CD8-positive, alpha-beta memory T cell (primary cell): ENCODE measurements at places on chromosomes 3 and 15. TPM values are rescaled to one million over a fixed set of nuclear protein-coding genes. Genes with fewer than 3 reads are reported as not detected.
A peak's percentile ranks its signal among the peaks of the same experiment; 100 is the strongest.

- H3K4me1 ChIP-seq: no peaks in the 10 kb centered on the region
- no peak overlapping the region for H3K4me3 ChIP-seq
- no peaks in the 10 kb centered on the region for H3K36me3 ChIP-seq
- no peak for DNase-seq
- no peaks in the 10 kb centered on the region for H3K27me3 ChIP-seq
- H3K27ac ChIP-seq: no peak overlapping the region
Observed at GRCh38 chr15:33476076-33476475, 165.3 kb downstream of the RYR3 start.

DNA sequence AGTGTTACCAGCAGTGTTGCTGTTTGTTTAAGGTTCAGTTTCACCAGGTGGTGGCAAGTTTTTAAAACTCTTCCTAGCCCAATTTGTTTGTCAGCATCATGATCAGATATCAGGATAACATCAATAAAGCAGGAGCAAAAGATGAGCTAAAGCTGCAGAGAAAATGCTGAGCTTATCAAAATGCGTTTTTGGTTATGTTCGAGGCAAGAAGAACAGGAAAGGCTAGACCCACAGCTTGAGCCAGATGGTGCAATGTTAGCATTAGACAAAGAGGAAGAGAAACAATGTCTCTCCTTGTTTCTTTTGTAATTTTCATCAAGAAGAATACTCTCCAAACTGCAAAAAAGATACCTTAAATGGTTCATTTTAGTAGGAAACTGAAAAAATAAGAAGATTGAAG lies 66.2 kb downstream of the THRB start:
- no peaks in the 10 kb centered on the region for H3K36me3 ChIP-seq
- no peaks in the 10 kb centered on the region for H3K4me1 ChIP-seq
- no peak overlapping the region for H3K4me3 ChIP-seq
- H3K27ac ChIP-seq: no peak overlapping the region
- DNase-seq: no peak
- no peaks in the 10 kb centered on the region for H3K27me3 ChIP-seq

- no peaks in the 10 kb centered on the region for H3K27me3 ChIP-seq
- H3K4me1 ChIP-seq: no peaks in the 10 kb centered on the region
- no peak overlapping the region for H3K27ac ChIP-seq
- no peak overlapping the region for H3K4me3 ChIP-seq
- DNase-seq: no peak
Observed at GRCh38 chr15:99322643-99323405, 71.5 kb downstream of the LRRC28 start.

DNA sequence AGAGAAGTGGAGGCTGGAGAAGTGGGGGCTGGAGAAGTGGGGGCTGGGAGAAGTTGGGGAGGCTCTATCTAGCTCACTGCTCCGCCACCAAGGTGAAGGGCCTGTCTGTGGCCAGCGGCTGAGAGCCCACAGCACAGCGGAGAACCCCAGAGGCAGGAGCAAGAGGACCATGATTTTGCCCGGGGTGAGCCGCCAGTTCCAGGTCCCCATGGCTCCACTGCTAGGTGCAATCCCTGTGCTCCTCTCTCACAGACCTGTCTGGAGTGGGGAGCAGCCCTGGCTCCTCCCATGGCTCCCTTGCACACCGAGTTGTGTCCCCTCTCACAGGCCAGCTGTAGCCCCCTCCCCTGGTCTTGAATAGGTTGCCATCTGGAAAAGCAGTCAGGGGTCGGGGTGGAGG lies 4.7 kb upstream of the NRROS start:
- H3K4me3 ChIP-seq: no peak overlapping the region
- peaks cover 39% of the 10 kb centered on the region for H3K4me1 ChIP-seq
- no peak overlapping the region for H3K27ac ChIP-seq
- no peaks in the 10 kb centered on the region for H3K27me3 ChIP-seq
- DNase-seq: no peak
- H3K36me3 ChIP-seq: no peaks in the 10 kb centered on the region

DNA sequence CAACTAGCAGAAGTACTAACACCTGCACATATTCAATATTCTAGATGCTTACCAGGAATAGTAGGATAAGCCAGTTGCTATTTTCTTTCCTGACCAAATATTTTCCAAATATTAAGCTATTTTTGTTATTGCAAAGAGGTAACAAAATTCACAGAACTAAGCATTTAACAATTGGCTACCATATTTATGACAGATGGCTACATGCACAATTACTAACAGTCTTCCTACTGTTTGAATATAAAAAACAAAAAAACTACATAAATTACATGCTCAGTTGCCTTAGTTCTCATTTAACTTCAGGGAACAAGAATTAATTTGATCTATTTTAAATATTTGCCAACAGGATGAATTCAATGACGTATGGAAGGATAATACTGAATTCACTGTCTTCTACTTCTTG lies 36.2 kb downstream of the CFAP20DC start:
- no peak overlapping the region for H3K4me3 ChIP-seq
- no peaks in the 10 kb centered on the region for H3K27me3 ChIP-seq
- no peak overlapping the region for H3K27ac ChIP-seq

DNA sequence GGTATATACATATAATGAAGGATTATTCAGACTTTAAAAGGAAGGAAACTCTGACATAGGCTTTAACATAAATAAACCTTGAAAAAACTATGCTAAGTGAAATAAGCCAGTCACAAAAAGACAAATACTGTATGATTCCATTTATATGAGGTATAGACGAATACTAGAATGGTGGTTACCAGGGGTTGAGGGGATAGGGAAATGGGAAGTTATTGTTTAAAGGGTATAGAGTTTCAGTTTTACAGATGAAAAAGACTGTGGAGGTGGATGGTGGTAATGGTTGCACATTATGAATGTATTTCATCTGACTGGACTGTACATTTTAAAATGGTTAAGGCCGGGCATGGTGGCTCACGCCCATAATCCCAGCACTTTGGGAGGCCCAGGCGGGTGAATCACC lies 41.7 kb downstream of the FRMD5 start:
- H3K36me3 ChIP-seq: no peaks in the 10 kb centered on the region
- no peak overlapping the region for H3K4me3 ChIP-seq
- no peaks in the 10 kb centered on the region for H3K27me3 ChIP-seq
- no peaks in the 10 kb centered on the region for H3K4me1 ChIP-seq
- H3K27ac ChIP-seq: no peak overlapping the region

DNA sequence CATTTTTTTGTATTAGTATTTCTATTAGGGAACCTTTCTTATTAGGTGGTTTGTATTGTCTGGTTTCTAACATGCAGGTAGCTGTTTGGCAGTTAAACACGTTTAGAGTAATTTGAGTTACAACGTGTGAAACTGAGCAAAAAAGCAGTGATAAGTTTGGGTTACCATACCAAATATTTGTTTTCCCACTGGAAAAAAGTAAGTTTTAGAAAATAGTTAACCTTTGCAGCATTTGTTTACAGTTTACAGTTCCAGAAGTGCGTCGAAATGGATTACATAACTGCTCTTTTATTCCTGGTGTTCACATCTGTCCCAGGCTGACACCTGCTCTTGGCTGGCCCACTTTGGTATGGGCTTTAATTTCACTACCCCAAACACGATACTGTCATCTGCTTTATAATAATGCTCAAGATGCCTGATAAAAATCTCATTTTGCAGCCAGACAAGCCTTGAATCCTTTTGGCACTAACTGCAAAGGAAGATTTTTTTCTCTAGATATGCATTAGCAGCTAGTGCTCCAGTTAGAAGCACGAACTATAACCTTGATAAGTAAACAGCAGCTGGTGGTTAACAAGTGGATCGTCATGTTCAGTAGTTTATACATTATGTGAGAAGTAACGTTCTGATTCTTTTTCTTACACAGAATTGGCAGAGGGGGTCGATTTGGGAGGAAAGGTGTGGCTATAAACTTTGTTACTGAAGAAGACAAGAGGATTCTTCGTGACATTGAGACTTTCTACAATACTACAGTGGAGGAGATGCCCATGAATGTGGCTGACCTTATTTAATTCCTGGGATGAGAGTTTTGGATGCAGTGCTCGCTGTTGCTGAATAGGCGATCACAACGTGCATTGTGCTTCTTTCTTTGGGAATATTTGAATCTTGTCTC lies 5.3 kb downstream of the EIF4A2 start:
- H3K27me3 ChIP-seq: no peaks in the 10 kb centered on the region
- H3K4me3 ChIP-seq: no peak overlapping the region
- no peak for DNase-seq
- H3K27ac ChIP-seq: no peak overlapping the region
- H3K4me1 ChIP-seq: peaks cover 47% of the 10 kb centered on the region
- peaks cover 67% of the 10 kb centered on the region for H3K36me3 ChIP-seq

DNA sequence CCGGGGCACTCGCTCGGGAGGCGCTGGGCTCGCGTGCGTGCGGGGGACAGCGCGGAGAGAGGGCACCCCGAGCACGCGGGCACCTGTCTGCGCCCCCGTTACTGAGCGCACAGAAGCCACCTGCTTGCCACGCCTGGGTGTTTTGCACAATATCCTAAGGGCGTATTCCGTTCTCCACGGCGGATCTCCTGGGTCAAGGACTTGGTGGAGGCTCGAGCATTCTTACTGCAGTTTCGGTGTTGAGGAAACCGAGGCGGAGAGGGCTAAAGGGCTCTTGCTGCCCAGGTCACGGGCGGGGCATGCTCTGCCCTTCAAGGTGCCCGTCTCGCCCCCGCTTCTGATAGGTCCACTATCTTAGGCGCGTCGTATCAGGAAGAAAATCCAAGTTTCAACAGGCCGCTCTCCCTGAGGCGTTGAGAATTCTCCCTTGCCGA lies 526 bp downstream of the GPD1L start:
- peak overlapping the region; percentile 76 for H3K4me3 ChIP-seq
- H3K27me3 ChIP-seq: no peaks in the 10 kb centered on the region
- DNase-seq: no peak
- H3K4me1 ChIP-seq: peaks cover 17% of the 10 kb centered on the region
- no peaks in the 10 kb centered on the region for H3K36me3 ChIP-seq

- no peaks in the 10 kb centered on the region for H3K36me3 ChIP-seq
- DNase-seq: no peak
- H3K27me3 ChIP-seq: no peaks in the 10 kb centered on the region
- no peaks in the 10 kb centered on the region for H3K4me1 ChIP-seq
- no peak overlapping the region for H3K27ac ChIP-seq
Observed at GRCh38 chr3:182212479-182213076, 500.9 kb downstream of the SOX2 start.

GRCh38 chr15:88932271-88932874 lies 19.2 kb upstream of the MFGE8 start:
- no peaks in the 10 kb centered on the region for H3K27me3 ChIP-seq
- no peaks in the 10 kb centered on the region for H3K4me1 ChIP-seq
- no peak overlapping the region for H3K27ac ChIP-seq
- DNase-seq: no peak

DNA sequence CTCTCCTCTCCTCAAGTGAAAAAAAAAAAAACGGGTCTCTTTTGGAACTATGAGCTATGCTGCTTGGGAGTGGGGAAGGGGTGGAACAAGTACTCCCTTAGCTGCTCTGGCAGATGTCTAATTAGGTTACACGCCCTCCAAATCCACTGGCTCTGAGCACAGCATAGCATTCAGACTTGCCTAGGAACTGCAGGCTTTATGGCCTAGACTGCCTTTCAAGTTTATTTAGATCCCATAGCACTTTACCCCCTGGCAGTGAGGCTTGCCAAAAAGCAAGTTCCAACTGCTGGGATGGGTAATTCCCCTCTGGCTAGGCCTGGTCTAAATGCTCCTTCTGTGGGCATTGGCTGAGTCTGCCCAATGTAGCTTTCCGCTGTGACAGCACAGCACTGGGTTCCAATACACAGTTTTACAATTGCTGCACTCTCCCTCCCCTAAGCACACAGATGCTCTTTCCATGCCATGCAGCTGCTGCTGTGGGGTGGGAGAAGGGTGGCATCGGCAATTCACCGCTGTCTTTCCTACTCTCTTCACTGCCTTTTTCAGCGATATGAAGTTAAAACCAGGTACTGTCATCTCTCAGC lies 152.8 kb downstream of the KCNAB1 start:
- H3K4me3 ChIP-seq: no peak overlapping the region
- no peak overlapping the region for H3K27ac ChIP-seq
- no peaks in the 10 kb centered on the region for H3K4me1 ChIP-seq
- H3K27me3 ChIP-seq: no peaks in the 10 kb centered on the region
- H3K36me3 ChIP-seq: no peaks in the 10 kb centered on the region

GRCh38 chr3:62919784-62920465 lies 44.7 kb upstream of the CADPS start:
- no peaks in the 10 kb centered on the region for H3K36me3 ChIP-seq
- H3K27me3 ChIP-seq: no peaks in the 10 kb centered on the region
- no peak overlapping the region for H3K27ac ChIP-seq
- no peak overlapping the region for H3K4me3 ChIP-seq

- no peak overlapping the region for H3K4me3 ChIP-seq
- DNase-seq: no peak
- no peak overlapping the region for H3K27ac ChIP-seq
- peaks cover 58% of the 10 kb centered on the region for H3K4me1 ChIP-seq
Observed at GRCh38 chr15:70556151-70556741, 207.1 kb downstream of the UACA start.

GRCh38 chr3:89252016-89252415 lies 144.6 kb downstream of the EPHA3 start:
- H3K27me3 ChIP-seq: no peaks in the 10 kb centered on the region
- no peak overlapping the region for H3K27ac ChIP-seq
- no peaks in the 10 kb centered on the region for H3K36me3 ChIP-seq

- no peaks in the 10 kb centered on the region for H3K27me3 ChIP-seq
- peak overlapping the region; percentile 92 for H3K4me3 ChIP-seq
- H3K36me3 ChIP-seq: peaks cover 8% of the 10 kb centered on the region
- H3K27ac ChIP-seq: peak overlapping the region; percentile 93
Observed at GRCh38 chr3:122681974-122682409, 1.4 kb downstream of the PARP14 start.

GRCh38 chr3:119297169-119297568 lies 3.0 kb downstream of the ARHGAP31 start:
- H3K27ac ChIP-seq: no peak overlapping the region
- peaks cover 30% of the 10 kb centered on the region for H3K4me1 ChIP-seq
- DNase-seq: no peak
- H3K27me3 ChIP-seq: no peaks in the 10 kb centered on the region
- no peaks in the 10 kb centered on the region for H3K36me3 ChIP-seq

DNA sequence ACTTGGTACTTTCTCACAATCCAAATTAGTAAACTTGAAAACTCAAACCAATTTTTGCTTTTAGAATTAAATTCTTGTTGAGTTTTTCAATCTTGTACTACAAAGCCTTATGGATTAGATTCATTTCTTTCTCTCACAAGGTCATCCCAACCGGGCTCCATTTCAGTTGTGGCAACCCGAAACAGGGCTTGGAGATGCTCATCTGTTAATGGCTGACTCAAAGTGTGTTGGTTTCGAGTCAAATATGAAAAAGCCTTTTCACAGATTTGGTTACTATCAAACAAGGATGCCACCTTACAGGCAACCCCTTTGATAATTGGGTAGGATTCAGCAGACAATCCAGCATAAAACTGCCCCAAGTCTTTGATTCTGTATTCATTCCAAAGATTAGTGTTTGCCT lies 1.8 kb downstream of the EPM2AIP1 start:
- peaks cover 11% of the 10 kb centered on the region for H3K36me3 ChIP-seq
- H3K4me1 ChIP-seq: peaks cover 58% of the 10 kb centered on the region
- H3K4me3 ChIP-seq: peak overlapping the region; percentile 92

GRCh38 chr15:61401903-61402698 lies 173.0 kb upstream of the RORA start:
- H3K4me3 ChIP-seq: no peak overlapping the region
- no peaks in the 10 kb centered on the region for H3K27me3 ChIP-seq
- no peak for DNase-seq

GRCh38 chr15:52163321-52164190 lies 27.6 kb downstream of the GNB5 start:
- peaks cover 7% of the 10 kb centered on the region for H3K4me1 ChIP-seq
- H3K27me3 ChIP-seq: no peaks in the 10 kb centered on the region
- peaks cover 6% of the 10 kb centered on the region for H3K36me3 ChIP-seq
- H3K27ac ChIP-seq: no peak overlapping the region

Gene MOBP
- not detected for polyA plus RNA-seq

Gene DZIP1L
- polyA plus RNA-seq: not detected

Gene TRPC1
- polyA plus RNA-seq: 0.72 TPM

Gene RPS17
- 1,199 TPM for polyA plus RNA-seq

Gene LMAN1L
- not detected for polyA plus RNA-seq

Gene TMCO5A
- polyA plus RNA-seq: not detected

Gene ARRDC4
- polyA plus RNA-seq: 0.78 TPM

Gene ACKR4
- polyA plus RNA-seq: not detected

Gene CSTA
- not detected for polyA plus RNA-seq

Gene TMEM212
- polyA plus RNA-seq: not detected

Gene LRRIQ4
- polyA plus RNA-seq: not detected
